ENCODE measurements at places on chromosomes 7 and 10.

GRCh38 chr7:133230591-133231194, 22.2 kb upstream of the EXOC4 start:
- DNase-seq: peak; percentile 52

- peak; percentile 50 for DNase-seq
These were observed 197.0 kb upstream of the FZD1 start for GRCh38 chr7:91067242-91067641.

- no peak for DNase-seq
These were observed 672.5 kb upstream of the ANKRD30A start for GRCh38 chr10:36452851-36453250.

GRCh38 chr10:113527211-113527906, 25.5 kb upstream of the HABP2 start:
- DNase-seq: no peak

DNA sequence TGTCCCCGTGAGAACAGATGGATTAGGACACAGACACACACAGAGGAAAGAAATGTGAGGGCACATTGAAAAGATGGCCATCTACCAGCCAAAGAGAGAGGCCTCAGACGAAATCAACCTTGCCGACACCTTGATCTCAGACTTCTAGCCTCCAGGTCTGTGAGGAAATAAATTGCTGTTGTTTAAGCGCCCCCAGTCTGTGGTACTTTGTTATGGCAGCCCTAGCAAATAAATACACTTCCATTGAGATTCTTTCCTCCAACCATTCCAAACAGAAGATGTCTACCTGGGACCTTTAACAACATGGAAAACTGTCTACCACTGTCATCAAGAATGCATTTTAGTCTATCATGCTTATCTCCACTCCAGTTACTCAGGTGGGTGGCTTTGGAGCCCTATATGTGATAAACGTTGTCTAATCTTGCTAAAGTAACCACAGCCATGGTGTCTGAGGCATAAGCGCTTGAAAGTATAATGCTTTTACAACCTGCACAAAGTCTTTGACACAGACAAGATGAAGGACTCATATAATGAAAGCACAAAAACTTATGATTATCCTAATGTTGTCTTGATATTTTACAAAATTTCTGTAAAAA, 244.3 kb downstream of the MTERF1 start:
- DNase-seq: no peak

GRCh38 chr7:25656581-25657026, 428.3 kb upstream of the NPVF start:
- peak; percentile 34 for DNase-seq

- DNase-seq: no peak
These were observed 24.1 kb downstream of the KAZALD1 start for GRCh38 chr10:101085846-101086245.

DNA sequence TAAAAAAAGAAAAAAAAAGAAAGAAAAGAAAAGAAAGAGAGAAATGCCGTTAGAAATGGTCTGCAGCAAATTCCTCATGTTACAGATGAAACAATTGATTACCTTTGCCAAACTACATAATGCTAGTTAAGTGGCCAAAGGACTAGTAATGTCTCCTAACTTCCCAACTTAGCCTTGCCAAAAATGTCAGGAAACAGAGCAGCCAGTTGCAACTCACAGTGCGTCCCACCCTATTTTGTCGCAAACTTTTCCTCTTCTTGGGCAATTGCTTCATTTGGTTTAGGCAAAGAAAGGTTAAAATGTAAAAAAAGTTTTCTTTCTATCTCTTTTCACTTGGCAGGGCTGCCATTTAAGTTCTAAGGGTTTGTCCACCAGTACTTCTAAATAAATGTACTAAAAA, 53.1 kb downstream of the APBB1IP start:
- no peak for DNase-seq

DNA sequence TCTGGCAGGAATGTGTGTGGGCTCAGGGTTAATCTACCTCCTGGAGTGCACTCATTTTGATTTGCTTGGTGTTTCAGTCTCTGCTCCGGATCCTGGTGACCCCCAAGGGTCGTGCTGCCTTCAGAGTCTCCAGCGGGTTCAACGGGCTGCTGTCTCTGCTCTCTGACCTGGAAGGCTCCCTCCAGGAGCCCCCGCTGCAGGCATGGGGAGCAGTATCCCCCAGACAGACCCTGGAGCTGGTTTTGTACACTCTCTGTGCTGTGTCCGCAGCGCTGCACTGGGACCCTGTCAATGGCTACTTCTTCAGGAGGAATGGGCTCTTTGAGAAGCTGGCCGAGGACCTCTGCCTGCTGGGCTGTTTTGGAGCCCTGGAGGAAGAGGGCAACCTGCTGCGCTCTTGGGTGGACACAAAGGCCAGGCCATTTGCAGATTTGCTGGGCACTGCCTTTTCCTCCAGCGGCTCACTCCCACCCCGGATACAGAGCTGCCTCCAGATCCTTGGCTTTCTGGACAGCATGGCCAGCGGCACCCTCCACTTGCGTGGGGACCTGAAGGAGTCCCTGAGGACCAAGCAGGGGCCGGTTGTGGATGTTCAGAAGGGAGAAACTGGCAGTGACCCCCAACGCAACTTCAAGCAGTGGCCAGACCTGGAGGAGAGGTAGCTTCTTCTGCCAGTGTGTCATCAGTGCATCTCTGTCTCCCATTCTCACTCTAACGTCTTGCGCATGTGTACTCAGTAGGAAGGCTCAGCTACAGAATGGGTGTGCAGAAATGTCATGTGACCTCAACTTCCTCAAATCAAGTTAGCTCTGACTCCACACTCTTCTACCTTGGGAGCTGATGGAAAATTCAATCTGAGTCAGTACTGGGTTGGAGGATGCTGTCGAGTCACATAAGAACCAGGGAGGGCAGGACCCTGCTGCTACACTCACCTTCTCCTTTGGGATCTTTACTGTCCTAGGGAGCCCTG, 58.5 kb downstream of the WDFY4 start:
- DNase-seq: no peak

- DNase-seq: no peak
These were observed 14.5 kb upstream of the PAX4 start for GRCh38 chr7:127632276-127632910.

- DNase-seq: peak; percentile 80
These were observed 717 bp downstream of the CNPY4 start for GRCh38 chr7:100119970-100120732.

DNA sequence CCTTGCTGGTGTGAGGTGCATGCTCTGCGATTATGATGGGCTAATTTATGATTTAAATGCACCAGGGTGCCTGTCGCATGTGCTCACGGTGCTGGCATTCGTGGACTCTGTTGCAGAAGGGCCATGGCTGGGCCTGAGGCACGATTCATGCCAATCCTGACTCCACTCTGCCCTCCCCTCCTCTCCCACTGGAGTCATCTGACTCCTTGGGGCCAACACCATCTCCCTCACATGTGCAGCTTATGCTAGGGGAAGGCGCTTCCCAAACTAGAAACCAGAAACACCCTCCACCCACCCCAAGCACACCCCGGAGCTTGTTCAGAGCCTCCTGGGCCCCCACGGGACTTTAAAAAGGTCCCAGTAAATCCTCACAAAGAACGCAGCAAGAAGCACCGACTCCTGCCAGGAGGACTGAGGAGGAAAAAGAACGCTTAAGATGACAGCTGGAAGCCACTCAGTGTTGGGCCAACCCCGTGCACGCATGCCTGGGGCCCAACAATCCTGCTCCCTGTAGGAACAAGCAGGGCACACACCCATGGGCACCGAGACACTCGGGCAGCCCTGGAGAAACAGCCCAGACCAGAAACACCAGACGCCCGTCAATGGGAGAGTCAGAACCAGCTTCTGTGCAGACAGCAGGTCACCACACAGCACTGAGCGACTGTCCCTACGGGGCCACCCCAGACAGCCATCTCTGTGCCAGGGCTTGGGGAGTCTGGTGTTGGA, 14.1 kb downstream of the BRI3 start:
- DNase-seq: no peak

DNA sequence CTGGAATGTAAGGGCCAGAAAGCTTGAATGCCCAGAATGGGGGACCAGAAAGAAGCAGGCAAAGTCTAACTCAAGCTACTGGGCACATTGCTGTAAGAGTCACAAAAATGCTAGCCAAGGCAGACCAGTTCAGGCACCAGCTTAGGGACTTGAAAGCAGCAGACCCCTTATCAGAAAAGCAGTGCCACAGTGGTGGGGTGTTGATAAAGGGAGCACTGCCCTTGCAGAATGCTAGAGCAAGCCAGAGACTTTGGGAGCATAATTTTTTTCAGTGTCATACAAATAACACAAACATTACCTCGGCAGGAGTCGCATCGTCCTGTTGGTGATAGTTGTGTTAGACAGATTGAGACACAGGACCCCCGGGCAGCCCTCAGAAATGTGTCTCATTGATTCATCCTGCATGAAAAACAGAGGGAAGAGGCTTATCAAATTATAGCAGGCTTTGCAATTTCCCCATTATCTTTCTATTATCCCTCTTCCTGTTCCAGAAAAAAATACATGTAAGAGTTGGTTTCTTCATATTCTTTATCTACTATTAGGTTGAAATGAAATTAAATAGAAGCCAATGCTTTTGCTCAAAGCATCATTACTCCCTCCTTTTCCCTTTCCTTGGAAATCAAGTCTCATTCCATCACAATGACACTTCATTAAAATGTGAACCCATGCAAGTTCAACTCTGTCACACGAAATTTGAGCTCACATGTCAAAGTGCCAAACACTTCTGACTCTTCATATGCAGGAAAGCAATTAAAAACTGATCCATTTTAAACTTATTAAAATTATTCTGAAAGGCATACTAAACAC, 13.4 kb downstream of the LRRC17 start:
- peak; percentile 55 for DNase-seq

DNA sequence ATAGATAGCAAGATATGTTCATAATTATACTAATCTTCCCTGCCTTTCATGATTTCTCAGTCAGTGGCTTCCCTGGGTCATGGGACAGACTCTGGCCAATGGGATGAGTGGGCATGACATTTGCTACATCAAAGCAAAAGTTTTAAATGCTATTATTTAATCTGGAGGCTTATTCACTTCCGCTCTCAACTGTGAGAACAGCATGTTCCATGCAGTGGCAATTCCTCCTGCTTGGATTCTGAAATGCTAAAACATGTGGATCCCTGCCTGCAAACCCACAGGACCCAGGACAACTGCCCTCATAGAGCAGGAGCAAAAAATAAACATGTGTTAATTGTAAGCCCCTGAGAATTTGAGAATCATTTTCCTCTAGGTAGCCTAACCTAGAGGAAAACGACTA, 1412.4 kb upstream of the CELF2 start:
- no peak for DNase-seq

DNA sequence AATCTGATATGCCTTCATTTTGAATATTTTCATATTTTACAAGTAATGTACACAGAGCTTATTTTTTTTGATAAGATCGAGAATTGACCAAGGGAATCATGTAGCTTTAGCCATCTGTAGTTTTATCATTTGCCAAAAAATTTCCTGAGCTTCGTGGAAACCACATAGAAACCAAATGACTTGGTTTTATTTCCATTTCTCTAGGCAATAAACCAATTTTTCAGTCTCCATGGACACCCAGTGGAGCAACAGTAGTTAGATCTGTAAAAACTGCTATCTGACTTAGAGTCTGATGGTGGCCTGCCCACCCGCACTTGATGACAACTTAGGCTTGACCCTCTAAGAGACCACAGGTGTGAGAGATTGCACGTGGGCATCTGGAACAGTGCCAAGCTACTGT, 127.8 kb upstream of the CDK6 start:
- no peak for DNase-seq

DNA sequence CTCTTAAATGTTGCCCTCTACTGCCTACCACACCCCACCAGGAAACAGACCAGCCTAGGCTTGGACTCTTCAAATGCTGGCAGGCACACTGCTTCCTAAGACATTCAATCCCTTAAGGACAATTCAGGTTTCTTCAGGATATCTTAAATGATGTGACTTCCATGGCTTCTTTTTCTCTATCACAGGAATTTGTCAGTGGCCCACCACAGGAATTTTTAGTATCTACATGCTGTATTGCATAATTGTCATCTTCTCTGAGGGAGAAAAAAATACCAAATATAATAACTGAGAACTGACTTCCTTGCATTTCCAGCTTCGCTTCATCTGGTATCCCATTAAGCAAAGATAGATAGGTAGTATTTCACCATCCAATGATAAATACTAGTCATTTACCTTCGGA, 129.3 kb downstream of the WNT2 start:
- no peak for DNase-seq

DNA sequence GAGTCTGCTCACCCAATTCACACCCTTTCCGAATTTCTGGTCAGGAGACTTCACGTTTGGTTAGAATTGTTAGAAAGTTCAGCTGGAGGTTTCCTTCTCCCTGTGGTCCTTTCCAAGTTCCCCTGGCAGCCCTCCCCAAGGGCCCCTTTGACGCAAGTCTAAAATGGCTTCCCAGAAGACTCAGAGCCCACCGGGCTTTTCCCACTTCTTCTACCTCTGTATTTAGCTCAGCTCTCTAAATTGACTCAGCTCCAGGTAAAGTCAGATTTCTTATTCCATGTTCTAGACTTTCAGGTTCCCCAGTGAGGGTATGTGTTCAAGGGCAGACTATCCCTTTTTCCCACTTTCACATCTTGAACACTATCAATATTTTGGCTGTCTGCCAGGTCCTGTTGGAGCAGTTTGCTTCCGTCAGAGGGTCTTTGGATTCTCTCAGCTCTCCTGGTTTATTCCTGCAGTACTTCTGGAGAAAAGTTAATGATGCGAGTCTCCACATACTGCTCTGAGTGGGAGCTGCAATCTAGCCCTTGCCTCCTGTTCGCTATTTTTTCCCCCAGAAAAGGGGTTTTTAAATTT, 53.1 kb upstream of the ZNF273 start:
- DNase-seq: no peak

GRCh38 chr10:28714401-28715053, 37.2 kb downstream of the BAMBI start:
- no peak for DNase-seq

- DNase-seq: no peak
These were observed 22.8 kb downstream of the PTTG1IP2 start for GRCh38 chr7:90492250-90492649.

DNA sequence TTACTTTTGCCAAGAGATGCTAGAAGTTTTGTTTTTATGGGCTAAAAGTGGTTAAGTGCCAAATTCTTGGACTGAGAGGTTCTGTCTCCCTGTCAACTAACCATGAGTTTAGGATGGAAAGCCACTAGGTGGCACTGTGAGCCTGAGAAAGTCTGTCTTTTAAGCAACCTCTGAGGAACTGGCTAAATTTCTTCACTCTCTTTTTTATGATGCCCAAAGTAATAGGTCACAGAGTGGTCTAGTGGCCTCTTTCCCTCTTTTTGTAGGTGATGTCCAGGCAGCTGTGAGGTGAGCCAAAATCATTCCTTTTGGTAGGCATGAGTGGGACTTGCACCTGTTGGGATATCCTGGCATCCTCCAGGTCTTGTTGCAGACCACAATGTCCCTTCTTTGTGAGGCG, 56.8 kb downstream of the SND1 start:
- DNase-seq: peak; percentile 61

- DNase-seq: no peak
These were observed 150.2 kb downstream of the LCOR start for GRCh38 chr10:96982149-96982930.

Data from SK-N-SH (cell line).